ENCODE measurements at places on chromosomes 1 and 21.
A peak's percentile ranks its signal among the peaks of the same experiment; 100 is the strongest.

DNA sequence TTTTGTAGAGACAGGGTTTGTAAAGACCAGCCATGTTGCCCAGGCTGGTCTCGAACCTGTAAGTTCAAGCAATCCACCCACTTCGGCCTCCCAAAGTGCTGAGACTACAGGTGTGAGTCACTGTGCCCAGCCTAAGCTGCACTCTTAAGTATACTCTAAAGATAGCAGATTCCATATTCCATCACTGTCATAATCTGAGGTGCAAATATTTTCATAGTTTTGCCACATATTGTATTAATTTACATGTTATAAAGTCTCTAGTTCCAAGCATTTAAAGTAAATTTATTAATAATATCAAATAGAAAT lies 121.3 kb downstream of the HFM1 start:
- DNase-seq = no peak

DNA sequence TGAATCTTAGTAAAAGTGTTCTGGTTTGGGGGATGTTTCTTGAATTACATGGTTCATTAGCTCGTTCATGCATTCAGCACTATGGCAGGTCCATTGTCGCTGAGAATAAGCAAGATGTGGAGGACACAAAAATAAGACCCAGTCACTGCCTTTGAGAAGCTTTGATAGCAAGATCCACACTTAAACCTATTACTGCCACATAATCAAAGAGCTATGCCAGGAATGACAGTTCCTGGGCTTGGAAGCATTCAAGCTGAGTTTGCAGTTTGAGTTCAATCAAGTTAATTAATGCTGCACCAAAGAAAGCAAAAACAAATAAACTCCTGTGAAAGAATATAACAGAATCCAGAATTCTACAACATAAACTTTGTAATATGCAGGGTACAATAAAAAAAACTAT lies 131.8 kb downstream of the MIS18A start:
- no peak for DNase-seq

GRCh38 chr21:34202553-34203372 lies 129.4 kb downstream of the MRPS6 start:
- DNase-seq = no peak

DNA sequence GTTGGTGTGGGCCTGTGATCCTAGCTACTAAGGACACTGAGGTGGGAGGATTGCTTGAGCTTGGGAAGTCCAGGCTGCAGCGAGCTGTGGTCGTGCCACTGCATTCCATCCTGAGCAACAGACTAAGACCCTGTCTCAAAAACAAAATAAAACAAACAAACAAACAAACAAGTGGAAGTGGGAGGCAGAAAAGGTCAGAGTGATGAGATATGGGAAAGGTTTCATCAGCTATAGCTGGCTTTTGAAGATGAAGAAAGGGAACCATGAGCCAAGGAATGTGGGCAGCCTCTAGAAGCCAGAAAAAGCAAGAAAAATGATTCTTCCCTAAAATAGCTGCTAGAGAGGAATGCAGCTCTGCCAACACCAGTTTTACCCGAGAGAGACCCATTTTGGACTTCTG lies 10.6 kb upstream of the NUCKS1 start:
- DNase-seq = no peak

DNA sequence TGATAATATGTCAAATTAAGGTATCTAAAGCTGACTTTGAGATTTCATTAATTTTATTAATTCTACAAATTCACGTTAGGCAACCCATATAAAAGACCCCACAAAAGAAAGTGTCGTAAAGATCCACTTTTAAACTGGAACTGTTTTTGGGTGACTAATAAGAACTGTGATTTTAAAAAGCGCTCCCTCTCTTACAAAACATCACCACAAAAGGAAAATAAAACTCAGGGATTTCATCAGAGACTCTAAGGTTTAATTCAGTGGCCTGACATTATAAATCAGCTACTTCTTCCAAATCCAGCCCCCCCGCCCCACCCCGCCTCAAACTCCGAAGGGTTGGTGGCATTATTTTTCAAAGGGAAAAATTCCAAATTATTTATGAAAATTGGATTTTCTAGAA lies 2.7 kb downstream of the COL24A1 start:
- no peak for DNase-seq

DNA sequence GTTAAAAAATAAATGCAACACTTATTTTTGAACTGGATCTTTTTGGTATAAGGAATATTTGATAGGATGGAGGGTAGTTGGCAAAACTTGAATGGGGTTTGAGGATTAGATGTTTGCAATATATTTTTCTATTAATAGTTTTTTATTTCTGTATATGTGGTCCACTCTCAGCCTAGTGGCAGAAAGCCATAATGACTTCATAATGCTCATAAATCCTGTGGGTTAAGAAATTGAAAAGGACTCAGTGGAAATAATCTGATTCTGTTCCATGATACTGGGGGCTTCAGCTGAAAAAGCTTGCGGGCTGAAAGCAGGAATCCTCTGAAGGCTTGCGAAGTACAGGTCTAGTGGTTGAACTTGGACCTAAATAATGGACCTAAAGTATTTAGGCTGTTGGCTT lies 1028.6 kb upstream of the PRMT6 start:
- no peak for DNase-seq

- no peak for DNase-seq
These were observed 299.8 kb downstream of the MATN1 start for GRCh38 chr1:30423570-30423969.

GRCh38 chr21:28516991-28517592 lies 475.6 kb downstream of the LTN1 start:
- peak; percentile 47 for DNase-seq

DNA sequence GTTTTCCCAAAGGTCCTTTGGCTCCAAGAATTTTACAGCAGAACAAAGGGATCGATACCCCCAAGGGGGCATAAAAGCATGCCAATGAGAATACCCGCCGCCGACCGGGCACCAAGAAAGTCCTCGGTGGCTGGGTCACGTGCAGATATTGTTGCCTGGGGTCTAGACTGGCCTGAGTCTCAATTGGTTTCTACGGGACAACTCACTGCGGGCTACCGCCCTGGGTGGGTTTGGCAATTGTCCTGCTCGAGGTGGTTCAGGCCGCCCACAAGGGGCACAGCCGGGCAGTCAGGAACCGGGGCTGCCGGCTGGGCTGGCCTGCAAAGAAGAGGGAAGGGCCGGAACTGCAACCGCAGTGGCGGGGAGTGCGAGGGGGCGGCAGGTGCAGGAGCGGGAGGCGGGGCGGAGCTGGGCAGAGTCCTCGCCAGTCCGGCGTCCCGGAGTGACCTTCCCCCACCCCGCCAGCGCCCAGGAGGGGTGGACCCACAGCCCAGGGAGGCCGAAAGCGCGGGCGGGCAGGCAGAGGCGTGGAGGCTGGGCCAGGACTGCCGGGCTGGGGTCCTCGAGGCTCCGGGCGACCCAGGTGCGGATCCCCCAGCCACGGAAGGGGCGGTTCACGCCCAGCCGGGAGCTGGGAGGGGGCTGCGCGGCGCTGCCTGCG lies 926 bp upstream of the ATP1B1 start:
- DNase-seq = peak; percentile 71

- no peak for DNase-seq
These were observed 4.9 kb upstream of the DMRTA2 start for GRCh38 chr1:50427818-50428779.

DNA sequence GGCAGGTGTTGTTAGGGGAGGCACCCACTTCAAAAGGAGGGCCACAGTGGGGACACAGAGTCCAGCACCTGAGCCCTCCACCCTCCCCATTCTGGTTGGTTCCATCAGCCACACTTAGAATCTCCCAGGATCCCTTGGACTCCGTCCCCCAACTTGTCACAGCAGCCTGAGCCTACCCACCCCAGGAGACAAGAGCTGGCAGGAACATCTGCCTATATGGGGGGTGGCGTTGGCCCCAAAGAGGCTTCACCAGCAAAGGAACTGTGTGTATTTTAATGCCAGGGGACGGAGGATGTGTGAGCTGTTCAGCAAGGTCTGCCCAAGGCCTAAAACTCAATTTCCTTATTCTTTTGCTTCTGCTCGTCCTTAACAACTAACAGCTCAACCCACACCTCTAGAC lies 86.4 kb upstream of the TMEM51 start:
- DNase-seq = no peak

DNA sequence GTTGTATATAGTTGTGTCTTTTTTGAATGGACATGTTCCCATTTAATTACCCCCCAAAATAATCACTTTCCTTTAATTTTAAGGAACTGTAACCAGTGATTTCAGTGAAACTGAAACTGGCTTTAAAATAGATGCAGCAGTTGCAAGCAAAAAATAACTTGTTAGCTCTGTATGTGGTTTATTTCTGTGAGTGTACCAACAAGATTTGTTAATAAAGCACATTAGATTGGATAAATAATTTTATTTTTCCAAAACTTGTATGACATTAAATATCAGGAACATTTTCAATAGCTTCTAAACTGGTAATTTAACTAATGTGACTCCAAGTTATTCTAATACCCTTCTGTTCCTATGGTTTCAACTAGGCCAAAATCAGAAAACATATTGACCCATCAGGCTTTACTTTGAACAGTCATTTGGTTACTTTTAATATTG lies 184.3 kb upstream of the CACYBP start:
- no peak for DNase-seq

DNA sequence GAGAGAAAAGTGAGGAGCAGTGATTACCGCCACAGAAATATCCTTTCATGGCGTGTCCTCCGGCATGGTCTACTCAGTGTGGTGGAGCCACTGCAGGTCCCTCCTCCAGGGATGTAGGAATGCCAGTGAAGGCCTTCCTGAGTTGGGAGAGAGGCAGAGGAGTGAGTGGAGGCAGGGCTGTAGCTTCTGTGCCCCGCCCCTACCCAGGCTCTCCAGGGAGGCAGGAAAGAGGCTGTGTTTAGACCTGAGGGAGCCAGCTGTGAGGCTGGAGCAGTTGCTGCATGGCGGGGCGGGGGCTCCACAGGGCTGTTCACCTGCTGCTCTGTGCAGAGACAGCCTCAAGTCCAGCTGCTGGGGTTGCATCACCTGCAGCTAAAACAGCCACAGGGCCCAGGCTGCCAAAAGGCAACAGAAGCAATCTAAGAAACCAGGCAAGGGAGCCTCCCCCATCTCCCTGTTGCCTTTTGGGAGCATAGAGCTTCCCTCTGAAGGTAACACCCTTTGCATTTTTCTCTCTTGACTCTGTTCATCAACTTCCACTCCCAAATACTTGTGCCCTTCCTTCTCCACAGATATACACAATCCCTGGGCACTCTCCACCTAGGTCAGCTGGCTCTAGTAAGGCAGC lies 801 bp upstream of the ANXA9 start:
- peak; percentile 90 for DNase-seq

DNA sequence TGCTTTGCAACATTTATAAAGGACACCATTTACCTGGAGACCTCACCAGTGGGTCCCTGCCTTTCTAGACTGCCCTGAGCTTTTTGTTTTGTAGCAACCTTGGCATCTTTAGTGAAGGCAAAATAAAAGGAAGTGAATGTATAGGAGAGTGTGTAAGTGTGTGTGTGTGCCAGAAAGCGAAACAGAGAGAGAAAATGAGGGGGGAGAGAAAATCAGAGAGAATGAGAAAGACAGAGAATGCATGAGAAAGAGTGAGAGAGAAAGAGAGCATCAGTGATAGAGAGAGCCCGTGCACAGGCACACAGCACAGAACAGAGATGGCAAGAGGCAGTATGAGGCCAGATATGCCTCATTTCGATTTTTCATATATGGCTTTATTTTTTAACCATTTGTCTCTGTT lies 57.5 kb downstream of the HSD3B1 start:
- DNase-seq = no peak

DNA sequence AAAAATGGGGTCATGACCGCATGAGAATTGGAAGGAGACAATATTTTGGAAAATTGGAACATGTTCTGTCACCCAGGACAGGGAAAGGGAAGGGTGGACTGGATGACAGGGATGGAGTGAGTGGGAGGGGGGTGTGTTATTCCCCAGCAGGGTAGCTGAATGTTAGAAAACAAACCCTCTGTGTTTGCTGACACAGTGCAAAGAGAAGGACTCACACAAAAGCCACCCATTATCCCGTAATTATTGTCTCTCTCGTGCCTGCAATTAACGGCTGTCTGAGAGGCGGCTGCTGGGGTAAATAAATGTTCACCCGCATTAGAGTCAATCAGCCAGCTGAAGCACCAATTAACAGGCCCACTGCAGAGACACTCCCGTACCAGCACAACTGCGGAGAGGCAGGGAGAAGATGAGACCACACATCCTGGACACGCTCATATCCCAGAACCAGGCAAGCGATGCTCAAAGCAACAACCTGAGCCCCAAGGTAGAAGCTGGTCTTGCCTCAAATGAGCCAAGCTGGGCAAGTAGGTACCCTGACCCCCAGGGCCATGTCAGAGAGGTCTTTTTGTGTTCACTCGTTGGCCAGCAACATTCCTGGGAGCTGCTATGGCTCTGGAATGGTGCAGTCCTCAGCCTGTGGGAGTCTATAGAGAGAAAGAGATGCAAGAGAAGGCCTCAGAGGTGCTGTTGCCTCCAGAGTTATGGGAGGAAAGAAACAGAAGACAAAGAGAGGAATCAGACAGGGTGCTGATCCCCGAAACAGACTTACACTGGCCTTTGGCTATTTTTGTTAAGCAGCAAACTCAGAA lies 19.4 kb downstream of the PLEKHA6 start:
- DNase-seq = no peak

Data from H54 (cell line).